GM20000 (cell line): ENCODE measurements at places on chromosomes 2 and 18.

DNA sequence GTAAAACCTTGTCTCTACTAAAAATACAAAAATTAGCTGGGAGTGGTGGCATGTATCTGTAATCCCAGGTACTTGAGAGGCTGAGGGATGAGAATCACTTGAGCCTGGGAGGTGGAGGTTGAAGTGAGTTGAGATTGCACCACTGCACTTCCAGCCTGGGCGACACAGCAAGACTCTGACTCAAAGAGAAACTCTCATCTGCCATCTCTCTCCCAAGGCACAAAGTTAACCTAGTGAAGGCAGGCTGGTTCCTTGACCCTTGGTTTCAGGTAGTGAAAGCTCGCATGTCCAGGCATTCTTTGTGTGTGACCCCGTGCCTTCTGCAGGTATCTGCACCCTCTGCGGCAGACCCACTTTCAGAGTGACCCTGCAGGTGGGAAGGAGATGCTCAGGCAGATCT is 100.0 kb downstream of the WDSUB1 start:
- DNase-seq: no peak

DNA sequence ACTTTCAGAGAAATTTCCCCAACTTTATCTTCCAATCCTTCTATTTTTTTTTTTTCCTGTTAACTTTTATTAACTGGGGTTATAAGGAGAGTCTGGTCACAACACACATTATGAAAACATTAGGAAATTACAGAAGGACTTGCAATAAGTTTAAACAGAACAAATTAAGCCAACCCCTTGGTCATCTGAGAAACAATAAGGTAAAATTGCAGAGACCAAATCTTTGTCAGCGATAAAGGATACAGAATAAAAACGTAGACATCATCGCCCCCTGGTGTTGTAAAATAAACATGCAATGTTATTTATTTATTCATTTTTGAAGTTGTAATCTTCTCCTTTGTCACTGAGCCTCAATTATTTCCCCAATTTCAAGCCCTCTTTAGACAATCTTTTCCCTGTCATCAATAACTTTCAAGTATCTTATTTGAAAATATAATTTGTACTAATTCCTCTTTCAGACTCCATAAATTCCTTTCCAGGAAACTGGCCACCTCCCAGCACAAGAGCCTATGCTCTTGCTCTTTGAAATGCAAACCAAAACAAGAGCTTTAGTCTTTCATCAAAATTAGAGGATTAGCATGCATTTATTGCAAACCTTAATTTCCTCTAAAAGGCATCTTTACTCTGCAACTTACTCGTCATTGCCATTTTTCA is 19.5 kb downstream of the G6PC2 start:
- DNase-seq: peak; percentile 37

DNA sequence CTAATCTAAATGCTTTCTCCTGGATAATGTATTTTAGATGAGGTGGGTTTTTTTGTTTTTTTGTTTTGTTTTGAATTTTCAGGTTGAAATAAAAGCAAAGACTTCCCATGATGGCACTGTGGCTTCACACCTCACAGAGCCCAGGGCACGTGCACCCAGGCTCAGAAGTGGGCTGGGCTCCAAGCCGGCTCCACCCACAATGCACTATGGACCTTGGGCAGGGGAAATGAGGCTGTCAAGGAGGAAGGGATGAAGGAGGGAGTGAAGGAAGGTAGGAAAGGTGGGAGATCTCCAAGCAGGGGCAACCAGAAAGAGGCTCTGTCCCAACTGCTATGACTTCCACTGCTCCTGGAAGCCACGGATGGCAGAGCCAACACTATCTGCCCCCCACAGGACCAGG is 60.4 kb downstream of the BIN1 start:
- no peak for DNase-seq

DNA sequence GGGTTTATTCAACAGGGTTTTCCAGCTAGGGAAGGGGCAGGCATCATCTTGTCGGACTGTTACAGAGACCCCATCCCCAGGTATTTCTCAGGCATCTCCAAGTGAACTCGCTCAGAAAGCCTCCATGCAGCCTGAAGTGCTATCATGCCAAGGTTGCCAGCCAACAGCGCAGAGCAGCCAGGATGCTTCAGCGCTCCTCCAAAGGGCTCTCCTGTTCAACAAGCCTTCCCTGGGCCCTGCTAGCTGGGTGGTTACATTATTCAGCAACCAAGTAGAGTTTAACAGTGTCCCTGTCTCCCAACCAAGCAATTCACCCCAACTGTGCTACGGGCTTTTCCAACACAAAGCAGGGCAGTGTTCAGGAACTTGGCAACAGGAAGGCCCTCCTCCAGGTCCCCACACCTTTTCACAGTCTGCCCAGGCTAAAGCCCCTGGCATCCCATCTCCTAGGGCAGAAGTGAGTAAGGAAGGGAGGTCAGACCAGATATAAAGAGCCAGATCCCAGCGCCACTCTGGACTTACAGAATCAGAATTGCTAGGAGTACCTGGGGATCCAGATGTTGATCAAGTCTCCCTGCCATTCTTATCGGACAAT is 52.9 kb downstream of the ZBTB7C start:
- no peak for DNase-seq
